ENCODE measurements at places on chromosomes 2 and 18.
A peak's percentile ranks its signal among the peaks of the same experiment; 100 is the strongest.

DNA sequence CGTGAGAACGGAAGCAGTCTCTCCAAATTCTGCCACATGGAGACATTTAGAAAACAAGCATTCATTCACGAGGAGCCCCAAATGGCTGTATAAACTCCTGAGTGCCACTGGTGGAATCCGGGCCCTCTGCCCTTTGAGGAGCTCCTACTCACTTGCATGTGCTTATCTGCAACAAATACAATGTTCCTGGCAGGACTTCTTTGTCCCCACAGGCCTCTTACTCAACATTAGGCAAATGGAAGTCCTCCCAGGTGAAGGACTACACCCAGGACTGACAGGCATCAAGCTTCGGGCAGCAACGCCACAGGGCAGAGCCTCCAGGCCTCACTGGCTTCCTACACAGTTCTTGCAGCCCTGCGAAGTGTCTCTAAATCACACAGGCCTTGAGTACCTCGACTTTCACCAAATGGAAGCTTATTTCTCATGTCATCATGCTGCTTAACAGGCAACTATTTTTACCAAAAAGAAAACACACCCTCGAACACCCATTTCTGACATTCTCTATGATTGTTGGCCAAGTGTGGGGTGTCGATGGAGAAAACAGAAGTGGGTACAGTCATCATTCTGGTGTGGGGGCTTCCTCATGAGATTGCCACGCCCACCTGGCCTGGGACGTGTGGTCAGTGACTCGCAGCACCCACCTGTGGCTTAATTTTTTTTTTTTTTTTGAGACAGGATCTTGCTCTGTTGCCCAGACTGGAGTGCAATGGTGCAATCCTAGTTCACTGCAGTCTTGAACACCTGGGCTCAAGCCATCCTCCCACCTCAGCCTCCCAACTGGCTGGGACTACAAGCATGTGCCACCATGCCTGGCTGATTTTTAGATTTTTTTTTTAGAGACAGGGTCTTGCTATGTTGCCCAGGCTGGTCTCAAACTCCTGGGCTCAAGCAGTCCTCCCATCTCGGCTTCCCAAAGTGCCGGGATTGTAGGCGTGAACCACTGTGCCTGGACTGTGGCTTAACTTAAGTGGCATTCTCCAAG, 186.8 kb upstream of the GLI2 start:
- DNase-seq = no peak

DNA sequence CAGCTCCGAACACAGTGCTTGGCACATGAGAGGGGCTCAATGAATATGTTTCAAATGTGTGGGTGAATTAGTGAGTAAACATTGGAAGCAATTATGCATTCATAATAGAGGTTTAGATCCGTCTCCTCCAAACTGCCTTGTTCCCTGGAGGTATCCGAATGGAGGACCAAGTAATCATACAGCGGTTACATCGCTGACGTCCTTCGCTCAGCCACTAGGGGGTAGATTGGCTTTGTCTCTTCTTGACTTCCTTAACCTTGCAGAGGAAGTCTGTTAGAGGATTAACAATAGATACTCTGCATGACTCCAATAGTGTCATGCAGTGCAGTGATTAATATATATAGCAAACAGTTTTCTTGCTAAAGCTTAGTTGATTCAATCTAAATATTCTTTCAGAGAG, 517.0 kb downstream of the PTPRM start:
- no peak for DNase-seq

DNA sequence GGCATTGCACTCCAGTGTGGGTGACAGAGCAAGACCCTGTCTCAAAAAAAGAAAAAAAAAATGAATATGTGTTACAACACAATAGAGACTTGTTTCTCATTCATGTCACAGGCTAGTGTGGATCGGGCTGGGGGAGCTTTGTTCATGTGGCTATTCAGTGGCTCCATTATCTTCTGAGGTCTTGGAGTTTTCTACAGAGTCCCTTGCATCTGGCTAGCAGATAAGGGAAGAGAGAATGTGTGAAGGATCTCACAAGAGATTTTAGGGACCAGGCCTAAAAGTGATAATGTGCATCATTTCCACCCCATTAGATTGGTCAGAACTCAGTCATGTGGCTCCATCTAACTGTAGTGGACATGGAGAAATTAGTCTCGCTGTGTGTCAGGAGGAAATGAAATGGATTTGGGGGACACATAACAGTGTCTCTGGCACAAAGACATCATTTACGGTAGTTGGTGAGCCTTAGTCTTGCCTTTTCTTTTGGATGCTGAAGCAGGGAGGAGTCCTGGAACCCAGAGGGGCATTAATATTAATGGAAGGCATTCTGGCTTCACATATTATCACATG, 32.4 kb upstream of the CASP10 start:
- DNase-seq = no peak

DNA sequence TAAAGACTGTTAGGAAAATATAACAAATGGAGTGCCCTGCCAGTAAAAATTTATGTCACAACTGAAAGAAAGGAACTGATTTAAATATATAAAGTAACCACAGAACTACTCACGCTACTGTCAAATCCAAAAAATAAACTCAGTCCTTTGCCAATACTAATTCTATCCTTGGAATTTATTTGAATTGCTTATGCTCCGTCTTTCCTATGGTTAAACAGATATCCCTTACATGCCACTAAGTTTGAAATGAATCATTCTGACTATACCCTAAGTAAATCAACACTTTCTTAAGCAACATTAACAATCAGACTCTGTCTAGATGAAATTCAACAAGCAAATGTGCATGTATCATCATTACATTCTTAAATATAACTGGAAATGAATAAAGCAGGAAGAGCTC, 9.8 kb downstream of the HNRNPLL start:
- no peak for DNase-seq

GRCh38 chr2:212694398-212694797, 155.8 kb upstream of the ERBB4 start:
- DNase-seq = no peak

DNA sequence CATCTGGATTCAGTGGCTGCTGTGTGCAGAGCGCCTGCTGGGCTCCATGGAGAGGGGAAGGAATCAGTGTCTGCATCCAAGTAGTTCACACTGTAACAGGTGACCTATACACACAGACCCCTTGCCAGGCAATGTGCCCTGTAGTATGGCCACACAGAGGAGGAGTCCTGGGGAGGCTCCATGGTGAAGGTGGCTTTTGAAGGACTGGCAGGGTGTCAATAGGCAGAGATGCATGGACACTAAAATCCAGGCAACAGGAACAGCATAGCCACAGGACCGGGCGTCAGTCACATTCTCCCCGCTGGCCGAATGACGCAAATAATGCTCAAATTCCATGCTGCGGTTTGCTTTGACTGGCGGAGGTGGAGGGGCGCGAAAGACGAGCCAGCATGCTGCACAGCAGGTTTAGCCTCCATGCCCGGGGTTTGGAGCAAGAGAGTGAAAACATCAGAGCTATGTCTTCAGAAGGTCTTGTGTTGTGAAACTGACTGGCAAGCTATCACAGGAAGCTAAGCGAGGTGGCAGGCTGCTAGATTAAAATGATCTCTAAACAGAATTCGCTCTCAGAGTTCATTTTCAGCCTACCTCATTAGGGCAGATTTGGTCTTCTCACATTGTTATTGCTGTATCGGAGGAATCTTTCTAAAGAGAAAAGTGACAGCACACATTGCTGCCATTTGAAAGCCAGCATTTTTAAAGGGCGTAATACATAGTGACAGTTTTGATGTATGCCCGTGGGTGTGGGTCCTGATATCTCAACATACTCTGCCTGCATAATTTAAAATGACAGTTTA, 1.2 kb upstream of the CHMP1B start:
- no peak for DNase-seq

DNA sequence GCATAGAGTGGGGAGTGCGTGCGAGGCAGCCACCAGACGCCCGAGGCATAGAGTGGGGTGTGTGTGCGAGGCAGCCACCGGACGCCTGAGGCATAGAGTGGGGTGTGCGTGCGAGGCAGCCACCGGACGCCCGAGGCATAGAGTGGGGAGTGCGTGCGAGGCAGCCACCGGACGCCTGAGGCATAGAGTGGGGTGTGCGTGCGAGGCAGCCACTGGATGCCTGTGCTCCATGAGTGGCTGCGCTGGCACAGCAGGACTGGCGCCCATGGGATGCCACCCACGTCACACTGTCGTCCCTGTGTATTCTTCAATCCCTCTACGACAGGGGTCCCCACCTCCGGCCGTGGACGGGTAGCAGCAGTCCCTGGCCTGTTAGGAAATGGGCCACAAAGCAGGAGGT, 221.9 kb downstream of the HDAC4 start:
- no peak for DNase-seq

DNA sequence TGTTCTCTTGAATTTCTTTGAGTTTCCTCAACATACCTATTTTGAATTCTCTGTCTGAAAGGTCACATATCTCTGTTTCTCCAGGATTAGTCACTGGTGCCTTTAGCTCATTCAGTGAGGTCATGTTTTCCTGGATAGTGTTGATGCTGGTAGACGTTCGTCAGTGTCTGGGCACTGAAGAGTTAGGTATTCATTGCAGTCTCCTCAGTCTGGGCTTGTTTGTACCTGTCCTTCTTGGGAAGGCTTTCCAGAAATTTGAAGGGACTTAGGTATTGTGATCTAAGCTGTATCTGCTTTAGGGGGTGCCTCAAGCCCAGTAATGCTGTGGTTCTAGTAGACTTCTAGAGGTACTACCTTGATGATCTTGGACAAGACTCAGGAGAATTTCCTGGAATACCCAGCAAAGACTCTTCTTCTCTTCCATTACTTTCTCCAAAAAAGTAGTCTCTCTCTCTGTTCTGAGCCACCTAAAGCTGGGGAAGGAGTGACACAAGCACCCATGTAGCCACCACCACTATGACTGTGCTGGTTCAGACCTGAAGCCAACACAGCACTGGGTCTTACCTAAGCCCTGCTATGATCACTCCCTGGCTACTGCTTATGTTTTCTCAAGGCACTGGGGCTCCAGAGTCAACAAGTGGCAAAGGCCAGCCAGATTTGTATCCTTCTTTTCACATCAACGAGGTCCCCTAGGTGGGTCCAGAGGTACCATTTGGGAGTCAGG, 852.0 kb downstream of the BCL11A start:
- DNase-seq = no peak

- peak; percentile 26 for DNase-seq
Measured at GRCh38 chr2:223538920-223539440, 63.2 kb downstream of the SCG2 start.

DNA sequence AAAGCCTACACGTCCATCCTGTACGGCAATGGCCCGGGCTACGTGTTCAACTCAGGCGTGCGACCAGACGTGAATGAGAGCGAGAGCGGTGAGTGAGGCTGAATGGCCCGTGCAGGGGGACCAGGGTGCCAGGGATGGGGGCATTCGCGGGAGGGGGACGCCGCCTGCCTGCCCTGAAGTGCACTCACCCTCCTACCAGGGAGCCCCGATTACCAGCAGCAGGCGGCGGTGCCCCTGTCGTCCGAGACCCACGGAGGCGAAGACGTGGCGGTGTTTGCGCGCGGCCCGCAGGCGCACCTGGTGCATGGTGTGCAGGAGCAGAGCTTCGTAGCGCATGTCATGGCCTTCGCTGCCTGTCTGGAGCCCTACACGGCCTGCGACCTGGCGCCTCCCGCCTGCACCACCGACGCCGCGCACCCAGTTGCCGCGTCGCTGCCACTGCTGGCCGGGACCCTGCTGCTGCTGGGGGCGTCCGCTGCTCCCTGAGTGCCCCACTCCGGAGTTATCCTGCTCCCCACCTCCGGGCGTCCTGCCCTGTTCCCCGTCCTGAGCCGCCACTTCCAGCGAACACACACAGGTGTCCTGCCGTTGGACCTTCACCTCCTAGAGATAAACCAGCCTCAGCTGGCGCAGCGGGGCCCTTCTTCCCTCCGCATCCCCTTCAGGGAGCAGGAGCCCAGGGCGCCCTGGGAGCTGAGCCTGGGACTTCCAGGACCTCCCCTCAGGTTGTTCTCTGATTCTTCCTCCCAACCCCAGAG, 2.9 kb downstream of the ALPI start:
- DNase-seq = no peak

DNA sequence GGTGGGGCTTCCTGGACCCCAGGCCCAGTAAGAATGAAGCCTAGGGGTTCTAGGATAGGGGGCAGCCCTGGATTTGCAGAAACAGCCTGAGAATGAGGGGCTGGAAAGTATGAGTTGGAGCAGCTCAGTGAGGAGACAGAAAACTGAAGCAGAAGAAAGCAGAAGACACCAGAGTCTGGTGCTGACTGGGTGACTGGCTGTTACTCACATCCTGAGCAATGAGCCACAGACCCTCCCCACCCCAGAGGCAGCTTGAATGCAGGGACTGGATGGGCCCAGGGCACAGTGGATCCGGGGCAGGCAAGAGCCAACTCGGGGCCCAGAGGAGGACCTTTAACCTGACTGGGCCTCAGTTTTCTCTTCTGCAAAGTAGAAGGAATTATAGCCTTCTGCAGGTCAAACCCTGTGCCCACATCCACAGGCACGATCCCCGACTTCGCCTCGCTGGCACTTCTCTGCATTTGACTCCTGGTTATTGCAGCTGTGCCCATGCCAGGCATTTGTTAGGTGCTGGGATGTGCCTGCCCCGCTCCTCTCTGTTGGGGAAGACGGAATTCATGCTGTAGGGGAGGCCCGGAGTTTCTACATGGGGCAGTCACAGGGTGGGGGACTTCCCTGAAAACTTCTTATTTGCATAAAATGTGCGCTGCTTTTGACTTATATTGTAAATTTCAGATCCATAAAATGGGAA, 8.5 kb downstream of the STEAP3 start:
- DNase-seq = no peak

DNA sequence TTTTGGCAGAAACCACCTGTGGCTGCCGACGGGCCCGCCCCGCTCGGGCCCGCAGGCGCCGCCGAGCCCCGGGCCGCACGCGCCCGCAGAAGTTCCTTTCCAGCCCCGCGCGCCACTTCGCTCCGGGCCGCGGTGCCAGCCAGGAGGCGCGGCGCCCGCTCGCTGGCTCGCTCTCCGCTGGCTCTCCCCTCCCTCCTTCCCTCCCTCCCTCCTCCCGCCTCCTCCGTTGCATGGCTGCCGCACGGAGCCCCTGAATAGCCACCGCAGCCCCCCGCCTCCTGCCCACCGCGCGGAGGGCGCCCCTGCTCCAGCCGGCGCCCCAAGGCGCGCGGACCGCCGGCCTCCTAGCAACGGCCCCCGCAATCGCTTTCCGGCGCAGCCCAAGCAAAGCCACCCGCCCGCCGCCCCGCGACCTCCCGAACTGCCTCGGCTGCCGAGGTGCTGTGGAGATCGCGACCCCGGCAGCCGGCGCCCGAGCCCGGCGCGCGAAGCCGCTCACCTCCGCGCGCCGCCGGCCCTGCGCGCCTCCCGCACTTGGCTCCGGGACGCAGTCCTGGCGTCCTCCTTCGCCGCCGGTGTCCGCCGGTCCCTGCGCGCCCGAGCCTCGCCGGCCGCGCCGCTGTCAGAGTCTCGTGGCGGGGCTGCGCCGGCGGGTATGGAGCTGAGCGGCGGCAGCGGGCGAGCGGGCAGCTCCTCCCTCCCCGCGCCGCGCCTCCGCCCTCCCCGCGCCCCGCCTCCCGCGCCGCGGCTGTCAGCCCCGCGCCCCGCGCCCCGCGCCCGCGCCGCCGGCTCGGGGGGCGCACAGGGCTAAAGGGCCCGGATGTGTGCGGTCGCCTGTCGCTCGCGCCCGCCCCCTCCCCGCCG, at the start of gene ZBTB7C:
Gene ZBTB7C (minus strand): TSS at position 657 of the 864 bp plus-strand sequence.
- DNase-seq = peak; percentile 20

DNA sequence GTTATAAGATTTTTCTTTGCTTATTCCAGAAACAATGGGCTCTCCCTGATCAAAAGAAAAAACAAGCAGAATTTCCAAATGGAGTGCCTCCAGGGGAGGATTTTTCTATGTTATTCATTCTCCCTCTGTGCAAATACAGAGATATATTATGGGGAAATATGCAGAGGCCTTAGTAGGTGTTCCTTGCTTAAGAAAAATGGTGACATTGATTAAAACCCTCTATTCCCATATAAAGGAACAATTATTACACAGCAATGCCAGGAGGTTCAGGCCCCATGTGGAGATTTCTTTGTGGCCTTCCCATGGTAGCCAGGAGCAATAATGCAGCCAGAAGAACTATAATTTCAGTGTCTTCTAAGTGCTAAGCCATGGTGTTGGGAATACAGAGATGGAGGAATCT, 255.9 kb upstream of the CXCR4 start:
- DNase-seq = no peak

Data from NCI-H526 treated with DMSO at 0.1 percent for 48 hours (cell line).